ENCODE measurements at places on chromosomes 3 and 15.

GRCh38 chr3:97871186-97871585 lies 49.4 kb downstream of the CRYBG3 start:
- peak; percentile 74 for DNase-seq

- DNase-seq = no peak
These were observed 4.8 kb downstream of the GPR15 start for GRCh38 chr3:98536456-98537017.

DNA sequence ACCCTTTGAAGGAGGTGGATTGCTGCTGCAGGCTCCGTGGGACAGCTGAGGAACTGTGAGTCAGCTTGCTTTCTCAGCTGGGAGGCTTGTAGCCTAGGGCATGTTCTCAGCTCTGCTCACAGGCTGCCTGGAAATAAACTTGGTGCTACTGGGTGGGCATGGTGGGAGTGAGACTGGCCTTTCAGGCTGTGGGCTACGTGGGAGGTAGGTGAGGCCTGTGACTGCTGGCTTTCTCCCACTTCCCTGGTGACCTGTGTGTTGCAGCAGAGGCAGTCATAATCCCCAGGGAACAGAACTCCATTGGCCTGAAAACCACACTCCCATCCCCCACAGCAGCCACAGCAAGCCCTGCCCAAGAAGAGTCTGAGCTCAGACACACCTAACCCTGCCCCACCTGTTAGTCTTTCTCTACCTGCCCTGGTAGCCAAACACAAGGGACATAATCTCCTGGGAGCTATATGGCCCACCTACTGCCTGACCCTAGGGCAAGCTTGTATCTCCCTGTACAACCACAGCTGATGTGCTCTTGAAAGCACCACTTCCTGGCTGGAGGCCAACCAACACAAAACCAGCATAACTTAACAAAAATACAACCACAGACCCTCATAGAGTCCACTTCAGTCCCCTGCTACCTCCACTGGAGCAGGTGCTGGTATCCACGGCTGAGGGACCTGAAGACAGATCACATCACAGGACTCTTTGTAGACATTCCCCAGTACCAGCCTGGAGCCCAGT lies 236.5 kb downstream of the SQOR start:
- no peak for DNase-seq

DNA sequence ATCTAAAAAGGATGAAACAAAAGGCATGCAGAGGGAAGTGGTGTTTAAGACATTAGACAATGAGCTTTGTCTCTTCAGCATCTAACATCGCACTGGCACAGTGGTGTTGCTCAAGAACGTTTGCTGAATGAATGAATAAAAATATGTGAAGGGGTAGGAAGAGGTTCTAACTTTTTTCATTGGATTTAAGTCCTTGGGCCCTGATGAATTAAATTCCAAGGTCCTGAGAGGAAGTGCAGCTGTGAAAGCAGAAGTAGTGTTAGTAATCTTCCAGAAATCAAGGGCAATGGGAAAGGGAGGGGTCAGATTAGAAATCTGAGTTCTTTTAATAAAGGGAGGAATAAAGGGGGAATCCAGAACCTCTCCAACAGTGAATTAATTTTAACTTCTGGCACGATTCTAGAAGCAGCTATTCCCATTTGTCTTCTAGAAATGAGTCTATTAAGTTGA lies 29.6 kb downstream of the TLNRD1 start:
- peak; percentile 44 for DNase-seq

DNA sequence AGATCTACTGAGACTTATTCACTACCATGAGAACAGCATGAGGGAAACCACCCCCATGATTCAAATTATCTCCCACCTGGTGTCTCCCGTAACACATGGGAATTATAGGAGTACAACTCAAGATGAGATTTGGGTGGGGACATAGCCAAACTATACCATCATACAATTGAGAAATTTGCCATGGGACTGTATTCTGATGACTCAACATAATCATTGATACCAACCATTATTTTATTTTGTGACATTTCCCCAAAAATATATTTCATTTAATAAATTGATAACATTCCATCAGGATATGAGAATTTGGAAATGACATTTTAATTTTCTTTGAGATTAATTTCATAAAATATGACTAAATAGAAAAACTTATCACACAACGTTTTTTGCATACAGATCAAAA lies 96.6 kb upstream of the MDFIC2 start:
- no peak for DNase-seq

- no peak for DNase-seq
These were observed 7.0 kb downstream of the AEN start for GRCh38 chr15:88628018-88628654.

- no peak for DNase-seq
These were observed 19.8 kb downstream of the SCAP start for GRCh38 chr3:47455806-47456452.
